Dermis lymphatic vessel endothelial cell (primary cell): ENCODE measurements at places on chromosomes 7 and 10. TPM values are rescaled to one million over a fixed set of nuclear protein-coding genes. Genes with fewer than 3 reads are reported as not detected.

Gene PAX4
- not detected in 2 replicates for total RNA-seq

Gene SEMA3E
- total RNA-seq, result 0.11 and 1.0 TPM in 2 replicates

Gene KAZALD1
- total RNA-seq, result 0.26 and 0.54 TPM in 2 replicates

Gene COPS6
- total RNA-seq, result 44.3 and 54.3 TPM in 2 replicates

Gene HOXA4
- 0.43 and 0.65 TPM in 2 replicates for total RNA-seq
